ENCODE measurements at places on chromosomes 12 and 14.

- no peak for DNase-seq
Observed at GRCh38 chr12:67601126-67601525, 47.4 kb upstream of the DYRK2 start.

GRCh38 chr14:105214324-105214915, 33.3 kb upstream of the NUDT14 start:
- no peak for DNase-seq

DNA sequence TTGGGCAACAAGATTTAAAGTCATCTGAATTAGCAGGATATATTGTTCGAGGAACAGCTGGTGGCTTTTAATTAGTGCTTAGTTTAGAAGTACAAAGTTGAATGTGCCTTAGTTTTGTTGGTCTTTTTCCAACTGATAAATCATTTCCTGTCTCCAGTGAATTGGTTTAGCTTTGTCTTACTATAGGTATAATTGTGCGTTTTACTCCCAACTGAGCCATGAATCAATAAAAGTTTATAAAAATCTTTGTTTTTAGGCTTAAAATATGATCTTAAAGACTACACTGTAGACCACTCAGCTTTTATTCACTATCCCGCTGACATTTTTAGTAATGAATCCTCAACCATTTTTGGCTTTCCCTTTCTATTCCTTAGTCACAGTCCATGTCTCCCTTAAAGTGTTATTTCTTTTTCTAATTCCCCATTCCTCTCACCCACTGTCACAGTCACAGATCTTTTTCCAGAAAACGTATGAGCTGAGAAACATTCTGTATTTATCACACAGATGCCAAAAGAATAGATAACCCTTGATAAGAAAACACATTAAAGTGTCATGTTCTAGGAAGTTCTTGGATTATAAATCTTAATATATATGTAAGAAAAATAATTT, 34.0 kb upstream of the ALG10 start:
- no peak for DNase-seq

DNA sequence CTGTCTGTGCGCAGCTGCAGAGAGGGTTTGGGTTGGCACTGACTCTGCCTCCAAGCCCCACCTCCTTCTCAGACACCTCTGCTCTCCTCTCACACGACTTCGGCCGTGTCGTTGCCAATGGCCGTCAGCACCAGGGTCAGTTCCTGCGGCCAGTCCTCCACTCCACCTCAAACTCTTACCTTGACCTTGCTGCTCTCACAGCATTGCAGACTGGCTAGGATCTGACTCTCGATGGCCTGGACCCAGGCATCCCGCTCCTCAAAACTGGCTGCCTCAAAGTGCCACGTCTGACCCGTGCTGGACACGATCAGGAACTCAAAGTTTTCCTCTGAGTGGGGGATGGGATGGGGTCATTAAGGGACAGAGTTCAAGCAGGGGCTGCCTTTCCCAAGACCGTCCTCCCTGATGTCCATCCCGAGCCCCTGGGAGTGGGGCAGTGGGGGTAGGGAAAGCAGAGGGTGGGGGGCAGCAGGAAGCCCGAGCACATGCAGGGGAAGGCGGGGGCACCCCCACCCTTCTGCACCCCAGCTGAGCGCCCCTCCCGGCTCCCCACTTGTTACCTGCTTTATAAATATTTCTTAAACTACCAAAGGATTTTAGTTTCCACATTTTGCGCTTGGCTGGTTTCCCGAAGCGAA, 10.7 kb downstream of the AGAP2 start:
- no peak for DNase-seq
